Heart left ventricle (tissue), 16 donors: ENCODE measurements at places on chromosomes 7 and 10.
A peak's percentile ranks its signal among the peaks of the same experiment; 100 is the strongest.

- H3K36me3 ChIP-seq = no peaks in the 10 kb centered on the region
- no peak overlapping the region for H3K4me3 ChIP-seq
- DNase-seq = no peak
- no peak overlapping the region for H3K27ac ChIP-seq
- no peaks in the 10 kb centered on the region for H3K27me3 ChIP-seq
Observed at GRCh38 chr10:61882621-61883370, 18.7 kb upstream of the ARID5B start.

- no peaks in the 10 kb centered on the region for H3K4me1 ChIP-seq
- H3K27ac ChIP-seq = peak overlapping the region; percentile 92
- no peak for DNase-seq
Observed at GRCh38 chr10:73743327-73743904, 756 bp upstream of the SEC24C start.

DNA sequence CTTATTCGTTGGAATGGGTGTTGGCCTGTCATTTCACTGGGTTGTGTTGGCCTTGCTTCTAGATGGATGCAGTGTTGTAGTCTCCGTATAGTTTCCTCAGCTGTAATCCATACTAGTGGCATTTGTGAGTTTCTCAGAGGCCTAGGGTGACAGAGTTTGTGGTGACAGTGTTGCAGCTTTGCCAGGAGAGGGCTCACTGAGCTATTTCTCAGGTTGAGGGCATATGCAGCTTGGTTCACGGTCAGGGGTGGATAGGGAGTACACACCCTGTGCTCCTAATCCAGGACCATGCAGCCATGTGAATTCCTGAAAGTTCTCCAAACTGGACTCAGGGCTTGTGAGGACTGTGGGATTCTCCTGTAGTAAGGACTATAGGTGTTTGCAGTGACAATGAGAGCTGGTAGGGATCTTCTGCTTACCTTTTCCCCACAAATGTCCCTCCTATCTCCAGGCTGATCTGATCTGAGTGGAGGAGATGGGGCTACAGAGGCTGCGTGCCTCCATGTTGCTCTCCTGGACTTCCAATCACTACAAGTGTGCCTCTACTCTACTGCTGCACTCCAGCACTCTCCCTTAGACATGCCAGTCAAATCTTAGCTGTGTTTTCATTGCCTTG is 229.0 kb downstream of the STK31 start:
- no peak for DNase-seq
- no peaks in the 10 kb centered on the region for H3K27me3 ChIP-seq
- no peaks in the 10 kb centered on the region for H3K4me1 ChIP-seq

- no peaks in the 10 kb centered on the region for H3K4me1 ChIP-seq
- no peak for DNase-seq
- H3K36me3 ChIP-seq = no peaks in the 10 kb centered on the region
- H3K27me3 ChIP-seq = no peaks in the 10 kb centered on the region
- no peak overlapping the region for H3K27ac ChIP-seq
- H3K4me3 ChIP-seq = no peak overlapping the region
Observed at GRCh38 chr7:19991936-19992335, 218.5 kb upstream of the TMEM196 start.
